CD4-positive, alpha-beta T cell treated with Interferon gamma for 1 hour (primary cell): ENCODE measurements at places on chromosomes 16 and 17.

- DNase-seq = no peak
Measured at GRCh38 chr16:19808061-19808641, 76.5 kb downstream of the GPRC5B start.

DNA sequence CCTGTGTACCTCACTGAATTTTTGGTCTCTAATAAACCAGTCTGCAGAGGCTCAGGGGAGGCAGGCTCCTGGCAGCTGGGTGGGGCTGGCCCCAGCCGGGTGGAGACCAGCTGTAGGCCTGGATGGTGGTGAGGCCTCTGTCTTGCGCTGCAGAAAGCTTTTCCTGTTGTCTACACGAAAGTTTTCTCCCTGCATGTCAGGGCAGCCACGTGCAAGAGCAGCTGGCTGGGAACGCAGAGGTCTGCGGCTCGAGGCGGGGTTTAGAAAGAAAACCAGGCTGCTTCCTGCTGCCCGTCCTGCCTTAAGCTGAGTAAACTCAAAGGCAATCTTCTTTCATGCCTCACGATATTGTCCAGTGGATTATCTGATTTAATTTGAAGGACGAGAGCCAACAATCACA lies 2.4 kb downstream of the SERPINF1 start:
- peak; percentile 75 for DNase-seq

GRCh38 chr16:51057102-51057793 lies 93.8 kb downstream of the SALL1 start:
- DNase-seq = no peak

DNA sequence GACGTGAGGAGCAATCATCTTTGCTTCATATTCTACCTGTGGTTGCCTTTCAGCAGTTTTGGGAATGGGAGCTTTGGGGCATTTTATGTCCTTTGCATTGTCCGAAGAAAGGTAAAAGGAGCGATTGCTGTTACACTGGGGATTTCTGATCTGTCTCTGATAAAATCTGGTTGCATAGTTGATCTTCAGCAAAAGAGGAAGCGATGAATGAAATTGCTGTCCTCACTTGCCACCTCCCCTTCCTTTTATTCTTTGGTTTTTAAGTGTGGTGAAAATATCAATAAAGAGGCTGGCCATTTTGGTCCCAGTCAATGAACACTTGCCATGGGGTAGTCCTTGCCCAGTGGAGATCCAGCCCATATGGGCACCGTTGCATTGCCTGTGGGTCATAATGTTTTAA lies 236.8 kb downstream of the MSI2 start:
- no peak for DNase-seq

GRCh38 chr17:3590231-3590630 lies 19.0 kb downstream of the TRPV1 start:
- DNase-seq = no peak

DNA sequence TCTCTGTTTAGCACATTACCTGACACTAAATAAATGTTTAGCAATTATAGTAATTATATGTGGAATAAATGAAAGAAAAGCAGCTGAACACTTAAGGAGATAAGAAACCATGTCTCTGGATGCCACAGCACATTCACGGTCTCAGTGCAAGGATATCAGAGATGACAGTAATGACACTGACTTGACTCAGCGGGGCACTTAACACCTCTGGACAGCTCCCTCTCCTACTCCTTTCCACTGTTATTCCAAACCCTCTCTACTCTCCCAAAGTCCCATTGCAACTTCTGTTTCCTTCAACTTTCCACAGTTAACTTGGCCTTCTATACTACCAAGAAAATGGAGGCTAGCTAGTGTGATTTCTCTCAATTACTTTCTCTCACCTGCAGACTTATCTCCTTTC lies 93.0 kb upstream of the CORO6 start:
- no peak for DNase-seq

- no peak for DNase-seq
Measured at GRCh38 chr16:87227296-87227951, 89.8 kb downstream of the C16orf95 start.

DNA sequence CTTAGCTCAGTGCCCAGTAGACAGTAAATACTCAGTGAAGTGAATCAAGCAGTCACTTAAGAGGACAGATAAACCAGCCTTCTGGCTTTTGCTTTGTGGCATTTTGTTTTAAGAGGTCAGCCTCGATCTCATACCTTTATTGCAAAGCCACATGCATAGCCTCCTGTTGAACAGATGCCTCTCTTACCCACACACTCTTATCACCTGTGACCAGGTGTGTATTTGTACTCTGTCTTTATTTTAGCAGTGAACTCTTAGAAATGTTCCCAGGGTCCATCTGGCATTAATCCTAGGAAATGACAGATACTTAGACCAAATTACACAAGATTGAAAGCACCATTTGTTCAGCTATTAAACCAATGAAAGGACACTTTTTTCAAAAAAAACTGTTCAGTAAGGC lies 1426.5 kb downstream of the CDH11 start:
- DNase-seq = no peak

GRCh38 chr17:49156256-49156655 lies 23.7 kb downstream of the B4GALNT2 start:
- no peak for DNase-seq

DNA sequence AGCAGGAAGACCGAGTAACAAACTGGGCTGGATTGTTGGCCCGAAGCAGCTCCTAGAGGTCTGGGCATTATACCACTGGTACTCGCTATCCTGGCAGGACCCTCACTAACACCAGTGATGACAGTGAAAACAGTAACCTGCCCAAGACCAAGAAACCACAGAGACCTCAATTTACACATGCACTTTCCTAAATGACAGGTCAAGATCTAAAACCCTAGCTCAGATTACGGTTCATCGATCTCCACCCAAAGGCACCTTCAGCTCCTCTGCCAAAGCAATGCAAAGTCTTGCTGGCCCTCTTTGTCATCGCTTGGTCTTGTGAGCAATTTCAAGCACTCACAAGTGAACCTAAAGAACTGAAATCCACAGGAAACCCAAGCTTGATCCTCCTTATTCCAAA lies 1.5 kb downstream of the PIP4K2B start:
- no peak for DNase-seq

- no peak for DNase-seq
Measured at GRCh38 chr16:3878610-3879009, 1.9 kb downstream of the CREBBP start.

DNA sequence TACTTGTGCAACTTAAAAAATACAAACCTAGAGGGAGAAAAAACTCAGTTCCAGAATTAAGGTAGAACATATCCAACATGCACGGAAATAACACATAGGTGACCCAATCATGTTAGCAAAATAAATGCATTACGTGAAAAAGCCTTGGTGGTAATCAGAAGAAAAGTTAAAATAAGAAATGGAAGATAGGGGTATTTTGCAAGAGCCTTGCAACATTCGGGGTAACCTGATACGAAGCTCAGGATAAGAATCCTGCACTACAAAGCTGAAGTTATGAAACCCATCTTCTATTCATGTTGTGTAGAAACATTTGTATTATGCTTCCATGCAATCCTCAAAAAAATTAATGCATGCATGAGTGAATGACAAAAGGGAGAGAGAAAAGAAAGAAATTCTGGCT lies 33.1 kb downstream of the CHCT1 start:
- no peak for DNase-seq

DNA sequence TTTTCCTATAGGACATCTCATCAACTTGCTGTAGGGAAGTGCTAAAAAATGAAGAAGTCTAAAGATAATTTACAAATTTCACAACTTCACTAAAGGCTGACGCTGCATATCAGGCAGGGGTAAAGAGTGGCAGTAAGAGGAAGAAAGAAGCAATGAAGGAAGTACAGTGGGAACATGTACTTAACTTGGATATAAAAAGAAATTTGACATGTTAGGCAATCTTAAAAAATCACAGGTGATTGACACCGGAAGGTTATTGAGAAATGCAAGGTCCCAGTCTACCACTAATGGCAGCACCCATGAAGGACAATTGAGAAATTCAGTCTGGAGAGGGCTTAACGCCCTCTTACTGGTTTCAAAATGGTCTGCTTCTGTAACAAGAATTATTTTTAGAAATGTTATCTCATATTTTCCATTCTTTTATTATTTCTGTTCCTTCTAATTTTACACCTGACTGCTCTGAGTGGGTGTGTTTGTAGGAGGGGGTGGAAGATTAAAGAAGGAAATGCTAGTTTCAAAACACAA lies 358.1 kb downstream of the KCNJ2 start:
- DNase-seq = no peak

DNA sequence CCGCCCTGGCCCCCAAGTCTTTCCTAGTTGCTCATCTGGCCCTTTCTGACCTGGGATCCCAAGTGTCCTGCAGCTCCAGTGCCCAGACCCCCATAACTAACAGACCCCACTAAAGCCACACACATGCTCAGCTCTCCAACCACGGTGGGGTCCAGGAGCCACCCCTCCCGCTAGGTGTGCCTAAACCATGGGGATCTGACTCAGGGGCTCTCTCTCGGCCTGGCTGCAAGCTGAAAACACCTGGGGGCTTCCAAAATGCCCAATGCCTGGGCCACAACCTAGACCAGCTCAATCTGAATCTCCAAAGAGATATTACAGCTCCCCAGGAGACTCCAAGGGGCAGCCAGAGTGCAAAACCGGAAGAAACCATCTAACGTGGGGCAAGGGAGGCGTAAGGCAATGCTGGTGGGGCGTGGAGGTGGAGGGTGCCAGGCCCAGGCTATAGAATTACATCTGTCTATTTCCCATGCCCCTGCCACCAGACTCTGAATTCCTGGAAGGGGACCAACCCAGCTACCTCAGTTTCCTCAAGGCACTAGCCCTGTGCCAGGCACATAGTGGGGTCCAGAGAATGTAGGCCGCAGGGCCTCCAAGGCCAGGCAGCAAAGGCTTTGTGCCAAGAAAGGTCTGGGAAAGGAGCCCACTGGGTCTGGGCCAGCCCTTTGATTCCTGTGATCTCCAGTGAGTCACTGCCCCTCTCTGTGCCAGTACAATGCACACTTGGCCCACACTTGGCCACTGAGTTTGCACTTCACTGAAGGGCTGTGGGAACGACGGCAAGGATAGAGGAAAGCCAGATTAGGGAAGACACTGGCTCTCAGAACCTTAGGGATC lies 3.3 kb downstream of the CD2BP2 start:
- DNase-seq = no peak

DNA sequence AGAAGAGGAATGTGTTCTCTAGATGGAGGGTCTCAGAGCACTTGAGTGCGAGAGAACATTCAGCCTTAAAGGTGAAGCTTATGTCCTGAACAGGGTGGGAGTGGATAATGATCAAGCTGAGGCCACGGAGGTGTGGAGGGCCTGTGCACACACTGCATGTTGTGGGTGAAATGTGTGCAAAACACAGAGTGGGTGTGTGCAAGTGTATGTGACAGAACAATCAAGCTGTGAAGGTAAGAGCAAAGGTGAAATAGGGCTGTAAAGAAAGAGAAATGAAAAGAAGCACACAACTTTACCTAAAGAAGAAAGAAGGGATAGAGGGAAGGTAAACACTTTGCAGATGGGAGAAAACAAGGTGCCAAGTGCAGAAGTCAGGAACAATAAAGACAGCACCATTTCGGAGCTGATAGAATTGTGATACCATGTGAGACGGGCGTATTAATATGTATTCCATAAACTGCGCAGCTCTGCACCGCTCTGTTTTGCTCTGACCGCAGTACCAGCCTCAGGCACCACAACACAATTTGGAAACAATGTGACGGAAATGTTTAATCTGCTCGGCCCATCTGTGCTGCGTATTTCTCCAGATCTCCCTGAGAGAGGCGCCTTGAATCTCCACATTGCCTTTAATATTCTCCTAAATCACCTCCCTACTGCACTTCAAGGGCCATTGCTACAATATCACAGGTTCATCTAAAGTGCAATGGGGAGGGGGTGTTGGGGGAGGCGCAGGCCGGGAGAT lies 40.6 kb downstream of the SNX11 start:
- no peak for DNase-seq

DNA sequence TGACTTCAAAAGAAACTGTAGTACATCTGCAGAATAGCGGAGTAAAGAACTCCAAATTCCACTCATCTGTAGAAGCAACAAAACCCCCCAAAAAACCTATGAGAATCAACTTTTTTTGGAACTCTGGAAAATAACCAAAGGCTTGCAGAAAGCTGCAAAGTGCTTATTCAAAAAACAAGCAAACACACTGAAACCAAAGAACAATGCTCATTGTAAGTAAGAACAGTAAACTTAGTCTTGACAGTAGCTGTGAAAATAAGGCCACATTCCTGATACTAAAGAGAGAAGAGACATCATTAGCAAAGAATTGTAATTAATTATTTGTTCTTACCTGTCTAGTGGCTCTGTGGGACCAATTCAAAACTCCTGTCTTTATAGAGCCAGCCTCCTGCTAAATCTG lies 534.3 kb upstream of the C16orf82 start:
- no peak for DNase-seq

GRCh38 chr17:5396612-5397011 lies 22.9 kb downstream of the NUP88 start:
- DNase-seq = no peak

DNA sequence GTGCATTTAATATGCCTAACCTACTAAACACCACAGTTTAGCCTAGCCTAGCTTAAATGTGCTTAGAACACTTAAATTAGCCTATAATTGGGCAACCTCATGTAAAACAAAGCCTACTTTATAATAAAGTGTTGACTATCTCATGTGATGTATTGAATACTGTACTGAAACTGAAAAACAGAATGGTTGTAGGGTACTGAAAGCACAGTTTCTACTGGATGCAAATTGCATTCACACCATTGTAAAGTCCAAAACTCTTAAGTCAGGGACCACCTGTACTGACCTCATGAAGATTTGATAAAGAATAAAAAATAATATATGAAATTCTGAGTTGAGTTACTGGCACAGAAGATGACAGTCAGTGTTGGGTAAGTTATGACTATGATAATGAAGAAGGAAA lies 625.4 kb upstream of the SOX9 start:
- DNase-seq = no peak

DNA sequence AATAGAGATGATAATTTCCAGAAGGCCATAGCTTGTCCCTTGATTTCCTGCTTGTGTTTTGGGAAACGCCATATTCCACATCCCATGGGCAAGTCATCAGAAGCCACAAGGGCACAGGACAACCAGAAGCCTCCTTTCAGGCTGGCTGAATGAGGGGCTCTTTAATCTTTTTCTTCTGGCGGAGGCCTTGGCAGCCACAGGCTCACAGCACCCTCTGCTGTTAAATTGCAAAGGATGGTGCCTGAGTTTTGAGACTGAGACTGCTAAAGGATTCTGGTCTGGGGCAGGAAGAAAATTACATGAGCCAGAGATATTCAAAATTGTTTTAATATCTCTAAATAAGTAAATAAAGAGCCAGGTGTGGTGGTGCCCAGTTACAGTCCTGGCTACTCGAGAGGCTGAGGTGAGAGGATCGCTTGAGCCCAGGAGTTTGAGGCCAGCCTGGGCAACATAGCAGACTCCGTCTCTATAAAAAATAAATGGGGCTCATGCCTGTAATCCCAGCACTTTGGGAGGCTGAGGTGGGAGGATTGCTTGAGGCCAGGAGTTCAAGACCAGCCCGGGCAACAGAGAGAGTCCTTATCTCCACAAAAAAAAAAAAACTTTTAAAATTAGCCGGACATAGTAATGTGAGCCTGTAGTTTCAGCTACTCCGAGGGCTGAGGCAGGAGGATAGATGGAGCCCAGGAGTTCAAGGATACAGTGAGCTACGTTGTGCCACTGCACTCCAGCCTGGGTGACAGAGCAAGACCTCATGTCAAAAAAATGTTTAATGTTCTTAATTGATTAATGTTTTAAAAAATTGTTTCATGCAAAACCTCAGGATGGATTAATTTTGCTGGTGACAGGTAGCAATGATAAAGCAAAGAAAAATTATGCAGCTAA lies 26.3 kb downstream of the AARSD1 start:
- peak; percentile 6 for DNase-seq
